ENCODE measurements at places on chromosomes 11 and 22.

DNA sequence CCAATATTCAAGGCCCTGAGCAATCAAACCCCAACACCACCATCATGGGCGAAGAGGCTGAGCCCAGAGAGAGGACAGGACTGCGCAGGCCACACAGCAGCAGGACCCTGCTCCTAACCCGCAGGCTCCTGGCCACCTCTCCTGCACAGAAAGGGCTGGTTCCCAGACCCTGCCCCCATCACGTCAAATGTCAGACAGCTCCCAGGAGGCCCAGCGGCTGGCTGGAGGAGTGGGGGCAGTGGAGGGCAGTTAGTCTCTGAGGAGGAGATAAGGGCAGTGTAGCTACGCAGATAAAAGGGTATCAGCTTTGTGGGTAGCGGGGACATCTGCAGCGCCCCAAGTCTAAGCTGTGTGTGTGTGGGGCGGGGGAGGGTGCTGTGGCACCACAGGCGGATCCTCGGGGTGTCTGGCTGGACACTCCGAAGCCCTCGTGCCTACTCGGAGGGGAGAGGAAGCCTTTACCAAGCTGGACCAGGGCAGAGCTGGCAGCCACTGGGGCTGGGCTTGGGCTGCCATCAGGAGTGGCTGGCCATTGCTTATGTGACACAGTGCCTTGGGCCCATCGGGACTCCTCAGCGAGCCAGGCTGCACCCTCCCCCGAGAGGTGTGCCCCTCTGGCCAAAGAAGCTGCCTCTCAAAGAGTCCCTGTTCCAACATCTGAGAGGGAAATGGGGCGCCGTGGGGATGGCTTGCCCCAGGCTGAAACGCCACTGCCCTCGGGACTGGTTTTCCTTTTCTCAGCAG, 21.5 kb downstream of the FADS3 start:
- DNase-seq, result no peak

DNA sequence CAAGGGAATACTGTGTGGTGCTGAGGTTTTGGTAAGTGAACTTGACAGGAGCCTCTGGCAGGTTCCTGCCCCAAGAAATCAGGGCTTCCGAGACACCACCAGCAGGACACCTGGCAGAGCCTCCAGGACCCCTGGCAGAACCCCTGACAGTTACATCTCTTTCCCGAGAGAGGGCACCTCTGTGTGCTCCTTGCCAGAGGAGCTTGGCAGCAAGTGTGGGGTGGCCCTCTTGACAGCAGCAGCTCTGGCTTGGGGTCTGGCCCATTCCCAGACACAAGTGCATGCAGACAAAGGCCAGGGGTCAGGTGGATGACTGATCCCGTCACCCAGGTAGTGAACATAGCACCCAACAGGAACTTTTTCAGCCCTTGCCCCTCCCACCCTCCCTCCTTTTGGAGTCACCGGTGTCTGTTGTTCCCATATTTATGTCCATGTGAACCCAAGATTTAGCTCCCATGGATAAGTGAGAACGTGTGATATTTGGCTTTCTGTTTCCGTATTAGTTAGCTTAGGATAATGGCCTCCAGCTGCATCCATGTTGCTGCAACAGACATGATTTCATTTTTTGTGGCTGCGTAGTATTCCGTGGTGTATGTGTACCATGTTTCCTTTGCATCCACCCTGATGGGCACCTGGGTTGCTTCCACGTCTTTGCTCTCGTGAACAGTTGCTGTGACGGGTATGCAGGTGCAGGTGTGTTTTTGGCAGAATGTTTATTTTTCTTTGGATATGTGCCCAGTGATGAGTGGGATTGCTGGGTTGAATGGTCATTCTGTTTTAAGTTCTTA, 21.2 kb upstream of the OSBPL5 start:
- DNase-seq, result no peak

GRCh38 chr22:41753984-41754383, 46.5 kb upstream of the CCDC134 start:
- no peak for DNase-seq

GRCh38 chr11:22432291-22433093, 94.3 kb downstream of the SLC17A6 start:
- no peak for DNase-seq

- DNase-seq, result no peak
These were observed 304.1 kb upstream of the PITPNB start for GRCh38 chr22:28222976-28223745.
